ACHN (cell line): ENCODE measurements at places on chromosomes 1 and 21.

DNA sequence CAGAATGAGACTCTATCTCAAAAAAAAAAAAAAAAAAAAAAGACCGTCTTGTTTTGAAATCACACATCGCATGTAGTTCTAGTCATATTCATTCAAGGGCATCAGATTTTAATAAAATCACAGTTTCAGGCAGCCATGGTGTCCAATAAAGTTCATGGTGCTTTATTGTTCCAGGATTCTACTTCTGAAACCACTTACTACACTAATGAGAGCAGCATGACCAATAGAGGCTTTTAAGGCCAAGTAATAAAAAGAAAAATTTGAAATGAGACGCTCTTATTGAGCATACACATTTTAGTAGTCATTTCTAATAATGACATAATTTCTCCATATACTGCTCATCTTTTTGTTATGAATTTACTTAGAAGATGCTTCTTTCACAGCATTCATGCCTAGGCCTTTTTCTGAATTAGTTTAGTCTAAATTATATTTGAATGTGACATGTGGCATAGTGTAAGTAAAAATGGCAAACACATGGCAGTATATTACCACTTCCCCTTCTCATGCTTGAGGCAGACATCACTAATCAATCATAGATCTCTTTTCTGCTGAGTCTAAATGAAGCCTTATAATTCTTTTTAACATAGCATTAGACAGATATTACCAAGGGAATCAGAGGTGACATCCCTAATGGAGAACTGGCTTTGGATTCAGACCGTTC lies 18.5 kb downstream of the NTMT2 start:
- no peak for DNase-seq

DNA sequence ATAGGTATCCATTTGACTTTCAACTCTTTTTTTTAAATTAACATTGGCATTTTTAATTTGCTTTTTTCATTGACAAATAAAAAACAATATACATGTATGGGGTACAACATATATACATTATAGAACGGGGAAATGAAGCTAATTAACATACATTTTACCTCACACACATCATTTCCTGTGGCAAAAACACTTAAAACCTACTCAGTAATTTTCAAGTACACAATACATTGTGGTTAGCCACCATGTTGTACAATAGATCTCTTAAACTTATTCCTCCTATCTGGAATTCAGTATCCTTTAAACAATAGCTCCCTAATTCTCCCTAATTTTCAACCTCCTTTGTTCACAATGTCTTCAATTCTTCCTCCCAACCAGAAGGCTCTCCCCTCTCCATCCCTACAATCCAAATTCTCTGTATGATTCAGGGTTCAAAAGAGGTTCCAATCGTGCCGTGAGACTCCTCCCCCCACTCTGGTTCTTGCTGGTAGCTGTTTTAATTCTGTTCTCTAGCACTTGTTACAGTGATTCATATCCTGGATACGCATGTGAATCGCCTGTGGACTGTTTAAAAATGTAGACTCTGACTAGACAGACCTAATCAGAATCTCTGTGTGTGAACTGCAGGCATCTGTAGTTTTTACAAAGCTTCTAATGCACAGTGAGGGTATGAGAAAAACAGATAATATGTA lies 87.6 kb upstream of the DUSP10 start:
- peak; percentile 86 for DNase-seq

DNA sequence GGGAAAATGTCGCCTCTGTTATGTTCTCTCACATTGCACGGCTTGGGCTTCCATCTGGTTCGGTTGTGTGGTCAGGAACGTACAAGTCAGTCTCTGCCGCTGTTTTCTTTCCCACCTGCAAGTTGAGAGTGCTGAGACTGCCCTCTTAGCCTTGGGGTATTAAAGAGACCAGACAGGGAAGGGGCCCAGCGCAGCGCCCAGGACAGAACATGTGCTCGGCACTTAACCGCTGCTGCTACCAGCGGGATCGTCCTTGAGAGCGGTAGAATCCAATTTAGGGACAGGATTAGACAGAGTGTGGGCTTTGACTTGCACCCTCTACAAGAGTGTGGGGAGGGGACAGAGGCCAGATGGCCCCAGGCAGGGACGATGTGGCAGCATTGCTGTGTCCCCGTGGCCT lies 17.7 kb upstream of the AGPAT3 start:
- no peak for DNase-seq

DNA sequence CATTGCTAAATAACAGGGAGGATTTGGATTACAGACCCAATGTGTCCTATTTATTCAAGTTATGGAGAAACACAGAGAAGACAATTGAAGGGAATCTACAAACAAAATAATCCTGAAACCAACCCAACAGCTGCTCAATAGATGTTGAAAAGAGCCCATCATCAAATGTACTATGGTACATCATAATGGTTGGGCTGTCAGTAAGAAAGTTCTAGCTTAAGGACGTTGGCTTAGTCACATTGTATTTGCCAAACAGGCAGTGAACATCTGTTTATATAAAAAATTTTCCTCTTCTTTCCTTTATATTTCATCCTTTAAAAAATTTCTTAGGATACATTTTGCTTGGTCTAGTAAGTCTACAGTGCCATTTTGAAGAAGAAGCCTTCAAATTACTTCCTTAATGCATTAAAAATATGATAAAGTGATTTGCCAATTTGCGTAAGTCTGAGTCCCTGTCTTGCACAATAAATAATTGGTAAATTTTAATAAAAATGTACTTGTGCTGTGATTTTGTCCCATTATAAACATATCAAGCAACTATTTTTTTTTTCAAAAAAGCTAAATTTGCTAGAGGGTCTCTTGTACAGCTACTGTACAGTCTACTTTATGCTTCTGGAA lies 14.4 kb downstream of the MAP3K7CL start:
- DNase-seq = no peak

- no peak for DNase-seq
Measured at GRCh38 chr1:186648613-186649012, 31.6 kb downstream of the PTGS2 start.

DNA sequence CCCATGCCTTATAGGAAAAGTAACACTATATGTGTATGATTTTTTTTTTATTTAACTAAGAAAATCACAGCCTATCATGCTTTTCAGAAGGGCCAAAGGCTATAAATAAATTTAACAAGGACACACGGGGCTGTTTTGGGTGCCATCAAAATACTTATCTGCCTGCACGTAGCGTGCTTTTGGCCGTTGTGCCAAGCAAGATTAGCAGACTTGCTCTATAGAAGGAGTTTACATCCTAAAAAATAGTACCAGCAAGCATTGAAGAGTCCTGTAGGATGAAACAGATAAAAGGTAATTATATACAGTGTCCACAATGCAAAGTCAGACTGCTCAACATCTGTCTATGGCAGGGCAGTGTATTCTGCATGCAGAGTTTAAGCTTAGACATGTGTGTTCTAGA lies 3.7 kb downstream of the OLIG1 start:
- DNase-seq = no peak

- no peak for DNase-seq
Measured at GRCh38 chr1:221315330-221315729, 426.6 kb downstream of the DUSP10 start.
